ENCODE measurements at places on chromosomes 11 and 22. TPM values are rescaled to one million over a fixed set of nuclear protein-coding genes. Genes with fewer than 3 reads are reported as not detected.

Gene SERHL2
- not detected for total RNA-seq

Gene B3GAT1
- not detected for total RNA-seq

Gene GNAZ
- total RNA-seq = 17.2 TPM

Gene PNPLA3
- total RNA-seq = 3.8 TPM

Gene KLHDC7B
- total RNA-seq = not detected

Gene ELF5
- total RNA-seq = not detected

Gene ALDH3B1
- total RNA-seq = 2.1 TPM

All from G401 (cell line).